ENCODE measurements at places on chromosomes 6 and 20. TPM values are rescaled to one million over a fixed set of nuclear protein-coding genes. Genes with fewer than 3 reads are reported as not detected.

Gene PACRG
- total RNA-seq, result 0.36 TPM

Gene TGM3
- total RNA-seq, result not detected

Gene HLA-G
- total RNA-seq, result 0.91 TPM

DNA sequence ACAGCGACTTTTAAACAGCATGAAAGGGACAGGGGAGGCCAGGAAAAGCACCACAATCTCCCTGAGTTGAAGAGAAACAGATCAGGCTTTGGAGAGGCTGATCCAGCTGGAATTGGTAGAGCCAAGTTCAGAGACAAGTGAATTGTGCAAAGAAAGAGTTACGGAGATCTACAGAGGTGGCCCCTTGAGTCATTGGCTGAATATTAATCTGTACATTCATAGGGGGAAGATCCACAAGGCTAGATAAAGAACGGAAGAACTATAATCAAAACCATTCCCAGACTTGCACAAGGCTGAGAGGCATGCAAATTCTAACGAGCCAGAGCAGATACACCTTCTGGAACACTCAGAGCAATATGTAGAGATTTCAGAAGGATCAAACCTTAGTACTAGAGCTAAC is 14.2 kb upstream of the FOXQ1 start:
- peaks cover 12% of the 10 kb centered on the region for H3K27me3 ChIP-seq
- no peak overlapping the region for H3K27ac ChIP-seq
- H3K36me3 ChIP-seq, result no peaks in the 10 kb centered on the region
- DNase-seq, result no peak
- no peak overlapping the region for H3K4me3 ChIP-seq

GRCh38 chr20:48411245-48411644 is 416.6 kb downstream of the PREX1 start:
- no peak overlapping the region for H3K4me3 ChIP-seq
- H3K27me3 ChIP-seq, result peaks cover 7% of the 10 kb centered on the region
- H3K27ac ChIP-seq, result no peak overlapping the region
- no peak for DNase-seq
- no peaks in the 10 kb centered on the region for H3K4me1 ChIP-seq

Gene CGAS
- total RNA-seq, result 47.6 TPM

DNA sequence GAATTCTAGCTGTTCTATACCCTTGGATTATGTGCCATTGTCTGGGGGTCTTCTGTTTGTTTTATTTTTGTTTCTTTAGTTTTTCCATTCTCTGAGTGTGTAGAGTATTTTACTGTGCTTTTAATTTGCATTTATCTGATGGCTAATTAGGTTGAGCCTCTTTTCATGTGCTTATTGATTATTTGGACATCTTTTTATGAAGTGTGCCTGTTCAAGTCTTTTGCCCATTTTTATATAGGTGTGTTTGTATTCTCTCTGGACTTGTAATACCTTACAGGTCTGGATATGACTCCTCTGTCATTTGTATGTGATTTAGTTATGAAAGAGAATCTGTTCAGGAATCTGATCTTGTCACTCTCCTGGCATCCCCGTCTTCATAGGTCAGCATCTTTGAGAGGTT is 22.6 kb upstream of the APCDD1L start:
- H3K27me3 ChIP-seq, result peaks cover 3% of the 10 kb centered on the region
- no peak overlapping the region for H3K4me3 ChIP-seq
- no peak for DNase-seq
- H3K36me3 ChIP-seq, result no peaks in the 10 kb centered on the region
- H3K27ac ChIP-seq, result no peak overlapping the region

Gene LY86
- total RNA-seq, result 1.1 TPM

- H3K36me3 ChIP-seq, result no peaks in the 10 kb centered on the region
- no peak for DNase-seq
- H3K27ac ChIP-seq, result no peak overlapping the region
- H3K4me1 ChIP-seq, result no peaks in the 10 kb centered on the region
- H3K27me3 ChIP-seq, result no peaks in the 10 kb centered on the region
These were observed 148.9 kb downstream of the KHDC1L start for GRCh38 chr6:73076211-73076954.

- H3K27me3 ChIP-seq, result no peaks in the 10 kb centered on the region
- no peaks in the 10 kb centered on the region for H3K4me1 ChIP-seq
- DNase-seq, result no peak
These were observed 45.9 kb downstream of the RIPOR3 start for GRCh38 chr20:50645253-50646068.

DNA sequence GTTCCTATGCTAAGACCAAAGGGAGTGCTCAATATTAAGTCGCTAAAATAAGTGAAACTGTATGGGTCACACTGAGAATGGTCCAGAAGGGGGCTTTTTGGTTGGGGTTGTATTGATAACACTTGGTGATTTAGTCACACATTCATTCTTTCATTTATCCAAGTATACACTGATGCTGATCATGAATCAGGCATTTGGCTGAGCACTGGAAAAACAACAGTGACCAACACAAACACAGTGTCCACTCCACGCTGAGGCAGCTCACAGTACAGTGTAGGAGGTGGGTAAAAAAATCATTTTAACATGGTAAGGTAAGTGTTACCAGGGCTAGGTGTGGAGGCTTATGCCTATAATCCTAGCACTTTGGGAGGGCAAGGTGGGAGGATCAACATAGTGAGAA is 9.2 kb upstream of the FAM83C start:
- no peaks in the 10 kb centered on the region for H3K27me3 ChIP-seq
- DNase-seq, result no peak
- peaks cover 27% of the 10 kb centered on the region for H3K4me1 ChIP-seq
- no peak overlapping the region for H3K4me3 ChIP-seq

DNA sequence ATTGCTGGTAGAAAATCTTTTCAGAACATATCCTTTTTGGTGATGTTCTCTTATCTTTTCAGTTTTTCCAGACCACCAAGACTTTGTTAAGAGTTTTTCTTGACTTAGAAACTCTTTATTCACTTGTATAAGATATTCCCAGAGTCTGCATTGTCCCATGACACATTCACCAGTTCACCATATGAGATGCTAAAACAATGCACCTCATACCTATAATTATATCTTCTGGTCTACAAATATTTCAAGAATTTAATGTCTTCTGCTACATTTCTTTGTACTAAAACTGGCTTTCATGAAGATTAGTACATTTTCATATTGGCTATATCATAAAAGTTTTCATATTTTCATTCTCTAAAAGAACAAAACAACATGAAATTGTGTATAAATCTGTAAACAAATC is 111.3 kb downstream of the ADGRG6 start:
- H3K27ac ChIP-seq, result no peak overlapping the region
- H3K4me3 ChIP-seq, result no peak overlapping the region
- H3K4me1 ChIP-seq, result peaks cover 8% of the 10 kb centered on the region
- no peak for DNase-seq
